ENCODE measurements at places on chromosomes 7 and 10.

GRCh38 chr10:9965341-9965740 is 1052.3 kb upstream of the CELF2 start:
- DNase-seq = no peak

GRCh38 chr10:118470470-118470869 is 125.0 kb downstream of the PRLHR start:
- no peak for DNase-seq

DNA sequence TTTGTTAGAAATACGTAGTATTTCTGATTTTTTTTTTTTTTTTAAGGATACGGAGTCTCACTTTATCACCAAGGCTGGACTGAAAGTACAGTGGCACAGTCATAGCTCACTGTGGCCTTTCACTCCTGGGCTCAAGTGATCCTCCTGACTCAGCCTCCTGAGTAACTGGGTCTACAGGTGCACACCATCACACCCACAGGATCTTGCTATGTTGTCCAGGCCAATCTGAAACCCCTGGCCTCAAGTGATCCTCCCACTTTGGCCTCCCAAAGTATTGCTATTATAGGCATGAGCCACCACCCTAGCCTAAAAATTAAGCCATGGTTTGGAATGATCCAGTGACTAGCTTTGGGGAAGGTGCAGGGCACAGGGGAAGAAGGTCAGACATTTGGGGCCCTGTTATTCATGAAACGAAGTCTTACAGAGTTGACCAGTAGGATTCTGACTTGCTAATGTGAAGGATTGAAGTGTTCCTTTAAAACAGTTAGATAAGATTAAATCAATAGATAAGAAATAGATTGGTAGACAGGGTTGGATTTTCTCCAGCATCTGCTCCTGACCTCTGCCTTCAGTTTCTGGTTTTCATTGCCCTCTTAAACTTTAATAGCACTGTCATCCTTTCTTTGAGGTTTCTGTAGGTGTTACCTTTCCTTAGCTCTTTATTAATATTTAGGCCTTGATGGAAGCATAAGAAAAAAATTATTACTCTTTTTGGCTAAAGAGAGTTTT is 121.6 kb downstream of the LRRC4 start:
- DNase-seq = no peak

DNA sequence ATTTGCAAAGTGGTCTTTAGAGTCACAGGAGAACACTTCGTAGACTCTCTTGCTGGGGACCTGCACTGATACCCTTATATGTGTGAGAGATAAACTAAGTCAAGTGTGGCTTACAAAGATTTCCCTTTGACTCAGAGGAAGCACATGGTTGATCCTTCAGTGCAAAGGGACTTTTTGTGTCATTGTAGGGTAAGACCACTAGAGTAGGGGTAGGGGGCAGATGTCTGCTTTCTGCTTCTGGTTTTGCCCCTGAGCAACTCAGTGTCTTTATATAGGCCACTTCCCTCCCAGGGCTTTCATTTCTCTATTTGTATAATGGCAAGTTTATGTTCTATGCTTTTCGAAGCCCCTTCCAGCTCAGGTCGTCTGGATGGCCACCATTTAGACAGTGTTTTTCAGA is 281.7 kb downstream of the SORCS3 start:
- DNase-seq = no peak

All from activated T-cell treated with anti-CD3 and anti-CD28 coated beads, Interleukin-2, amount 50 U/mL, for 24 hours (primary cell).